ENCODE measurements at places on chromosomes 1 and 21.

DNA sequence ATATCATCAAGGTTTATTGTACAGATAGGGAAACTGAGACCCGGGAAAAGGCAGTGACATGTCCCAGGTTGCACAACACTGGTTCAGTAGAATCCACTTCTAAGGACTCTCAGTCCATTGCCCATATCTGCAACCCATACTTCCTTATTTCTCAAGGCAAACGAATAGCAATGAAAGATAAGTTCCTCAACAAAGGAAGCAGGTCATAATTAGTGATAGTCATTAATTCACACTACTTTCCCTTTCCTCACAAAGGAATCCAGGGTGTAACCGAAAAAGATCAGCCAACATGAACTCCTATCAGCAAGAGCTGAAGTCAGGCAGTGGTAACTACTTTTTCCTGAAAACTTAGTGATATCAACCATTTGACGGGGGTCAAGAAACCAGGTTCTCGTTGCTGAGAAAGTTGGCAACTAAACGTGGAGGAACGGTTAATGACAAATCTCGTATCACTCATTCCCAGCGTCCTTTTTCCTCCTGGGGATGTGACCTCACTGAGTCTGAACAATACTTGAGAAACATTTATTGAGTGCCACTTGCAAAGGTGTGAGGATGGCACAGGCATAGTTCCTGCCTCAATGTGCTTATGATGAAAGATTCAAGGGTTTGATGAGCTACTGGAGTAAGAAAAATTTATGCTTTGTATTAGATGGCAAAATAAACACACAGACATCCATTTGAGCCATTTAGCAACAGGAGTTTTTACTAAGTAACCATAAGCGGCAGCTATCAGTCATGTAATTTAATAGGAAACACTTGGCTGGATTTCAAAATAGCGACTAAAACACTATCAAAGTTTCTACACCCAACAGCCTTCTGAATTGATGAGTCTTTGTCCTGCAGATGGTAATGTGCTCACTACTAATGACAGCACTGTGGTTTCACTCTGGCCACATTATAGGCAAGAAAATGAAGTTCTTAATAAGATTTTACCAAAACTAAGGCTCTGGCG, 82.3 kb downstream of the PLPP3 start:
- no peak for DNase-seq

DNA sequence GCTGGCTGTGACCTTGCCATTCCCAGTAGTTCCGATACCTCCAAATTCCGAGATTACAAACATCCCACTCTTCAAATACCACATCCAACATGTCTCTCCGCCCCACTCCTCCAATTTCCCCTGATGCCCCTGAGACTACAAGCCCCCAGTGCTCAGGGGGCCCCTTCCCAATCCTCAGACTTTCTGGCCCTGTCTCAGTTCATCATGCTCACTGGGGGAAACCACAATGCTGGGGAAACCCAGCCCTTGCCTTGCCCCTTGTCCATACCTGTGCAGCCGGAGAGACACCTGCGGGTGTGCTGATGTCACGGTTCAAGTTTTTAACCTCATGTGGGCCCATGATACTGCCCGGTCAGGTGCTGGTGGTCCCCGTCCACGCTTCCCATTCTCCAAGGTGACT, 226.6 kb downstream of the CAMTA1 start:
- no peak for DNase-seq

DNA sequence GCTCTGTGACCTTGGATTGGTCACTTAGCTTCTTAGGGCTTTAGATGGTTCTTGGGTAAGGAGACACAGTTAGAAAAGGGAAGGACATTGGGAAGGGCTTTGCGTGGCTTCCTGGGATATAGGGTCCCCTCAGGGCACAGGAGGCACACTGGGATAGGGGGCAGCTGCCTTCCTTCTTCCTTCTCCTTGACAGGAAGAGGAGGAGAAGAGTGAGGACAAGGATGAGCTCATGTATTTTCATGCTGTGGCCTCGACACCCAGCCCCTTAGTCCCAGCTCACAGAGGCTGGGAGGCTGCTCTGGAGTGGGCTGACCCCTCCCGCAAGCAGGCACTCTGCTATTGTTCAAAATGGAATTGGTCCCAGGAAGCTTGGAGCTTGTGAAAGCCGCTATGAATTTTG, 45.7 kb upstream of the POU3F1 start:
- no peak for DNase-seq

GRCh38 chr1:224513787-224514209, 79.2 kb upstream of the WDR26 start:
- DNase-seq, result peak; percentile 79

DNA sequence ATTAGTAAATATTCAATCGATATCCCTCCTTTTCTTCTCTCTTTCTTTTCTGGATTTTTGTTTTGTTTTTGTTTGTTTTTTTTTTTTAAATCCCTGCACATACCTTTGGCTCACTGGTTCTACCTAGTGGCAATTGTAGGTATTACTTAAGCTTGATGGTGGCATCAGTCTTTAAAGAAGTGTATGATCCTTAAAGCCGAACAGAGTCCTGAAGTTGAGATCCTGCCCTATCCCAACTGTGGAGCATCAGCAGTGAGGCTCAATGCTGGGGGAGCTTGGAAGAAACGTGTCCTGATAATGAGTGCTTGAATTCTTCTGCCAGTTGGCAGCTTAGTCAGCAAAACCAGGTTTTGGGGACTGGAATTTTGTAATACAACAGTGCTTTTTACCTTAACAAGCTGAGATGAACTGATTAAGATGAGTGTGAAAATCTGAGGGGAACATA, 60.8 kb downstream of the FASLG start:
- peak; percentile 64 for DNase-seq

DNA sequence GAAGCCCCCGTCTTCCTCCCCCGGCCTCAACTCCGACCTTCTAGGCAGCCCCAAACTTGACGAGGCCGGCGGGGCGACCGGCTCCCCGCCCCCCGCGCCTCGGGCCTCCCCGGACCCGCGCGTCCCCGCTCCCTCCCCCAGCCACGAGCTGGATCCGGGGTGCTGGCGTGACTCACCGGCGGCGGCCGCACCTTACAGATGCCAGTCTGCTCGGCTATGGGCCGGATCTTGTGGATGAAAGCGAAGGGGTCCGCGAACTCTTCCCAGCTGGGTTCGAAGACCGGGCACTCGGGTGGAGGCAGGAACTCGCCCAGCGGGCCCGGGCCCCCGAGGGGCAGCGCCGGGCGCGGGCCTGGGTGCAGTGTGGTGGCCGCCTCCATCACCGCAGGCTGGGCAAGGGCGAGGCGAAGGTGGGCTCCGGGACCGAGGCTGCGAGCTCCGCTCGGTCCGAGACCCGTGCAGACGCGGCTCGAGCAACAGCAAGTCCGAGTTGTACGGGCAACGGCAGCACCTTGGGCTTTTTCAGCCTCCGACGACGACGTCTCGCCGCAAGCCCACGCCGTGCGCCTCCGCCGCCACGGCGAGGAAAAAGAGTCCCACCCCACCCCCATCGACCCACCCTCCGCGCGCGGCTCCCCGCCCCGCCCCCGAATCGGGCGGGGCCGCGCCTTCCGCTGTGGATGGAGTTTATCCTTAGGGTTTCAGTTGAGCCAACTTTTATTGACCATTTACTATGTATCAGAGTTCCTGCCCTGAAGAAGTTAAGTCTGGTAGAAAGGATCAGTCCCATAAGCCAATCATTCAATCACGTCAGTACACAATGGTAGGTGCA, at the start of gene KDM5B:
KDM5B (minus strand) TSS at position 496 of the 832 bp plus-strand sequence; CDS start at position 380, 116 bp downstream.
- peak; percentile 78 for DNase-seq

DNA sequence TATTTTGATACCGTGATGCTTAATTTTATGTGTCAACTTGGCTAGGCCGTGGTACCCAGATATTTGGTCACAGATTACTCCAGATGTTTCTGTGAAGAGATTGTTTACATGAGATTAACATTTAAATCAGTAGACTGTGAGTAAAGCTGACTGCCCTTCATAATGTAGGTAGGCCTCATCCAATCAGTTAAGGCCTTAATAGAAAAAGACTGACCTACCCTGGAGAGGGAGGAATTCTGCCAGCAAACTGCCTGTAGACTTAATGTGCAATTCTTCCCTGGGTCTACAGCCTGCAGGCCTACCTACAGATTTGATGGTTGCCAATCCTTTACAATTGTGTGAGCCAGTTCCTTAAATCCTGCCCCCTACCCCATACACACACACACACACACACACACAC, 4.3 kb downstream of the SETSIP start:
- no peak for DNase-seq

DNA sequence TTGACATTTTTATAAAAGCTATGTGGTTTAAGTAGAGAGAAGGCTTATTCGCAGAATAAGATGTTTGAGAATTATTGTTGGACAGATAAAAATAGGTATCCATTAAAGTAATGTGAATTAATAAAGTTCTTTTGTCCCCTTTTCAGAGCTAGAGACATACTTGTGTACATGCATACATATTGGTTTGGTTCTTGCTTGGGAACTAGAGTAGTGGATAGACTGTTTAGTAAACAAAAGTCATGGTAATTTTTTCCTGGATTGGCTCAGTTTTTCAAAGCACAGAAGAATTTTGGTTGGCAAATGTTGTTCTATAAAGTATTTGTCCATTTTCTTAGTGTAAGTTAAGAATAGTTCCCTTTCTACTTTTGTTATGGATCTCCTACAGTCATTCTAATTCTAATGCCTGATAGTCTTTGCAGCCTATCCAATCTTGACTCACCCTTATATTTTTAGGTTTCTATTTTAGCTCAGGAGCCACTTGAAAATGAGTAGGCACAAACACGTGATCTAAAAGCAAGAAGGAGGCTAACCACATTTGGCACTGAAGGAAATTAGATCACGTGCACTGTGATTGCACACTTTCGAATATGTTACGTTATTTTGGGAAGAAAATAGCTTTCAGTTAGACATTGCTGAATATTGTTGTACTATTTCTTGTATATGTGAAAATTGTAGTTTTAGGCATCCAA, 47.0 kb downstream of the RABGAP1L start:
- no peak for DNase-seq

DNA sequence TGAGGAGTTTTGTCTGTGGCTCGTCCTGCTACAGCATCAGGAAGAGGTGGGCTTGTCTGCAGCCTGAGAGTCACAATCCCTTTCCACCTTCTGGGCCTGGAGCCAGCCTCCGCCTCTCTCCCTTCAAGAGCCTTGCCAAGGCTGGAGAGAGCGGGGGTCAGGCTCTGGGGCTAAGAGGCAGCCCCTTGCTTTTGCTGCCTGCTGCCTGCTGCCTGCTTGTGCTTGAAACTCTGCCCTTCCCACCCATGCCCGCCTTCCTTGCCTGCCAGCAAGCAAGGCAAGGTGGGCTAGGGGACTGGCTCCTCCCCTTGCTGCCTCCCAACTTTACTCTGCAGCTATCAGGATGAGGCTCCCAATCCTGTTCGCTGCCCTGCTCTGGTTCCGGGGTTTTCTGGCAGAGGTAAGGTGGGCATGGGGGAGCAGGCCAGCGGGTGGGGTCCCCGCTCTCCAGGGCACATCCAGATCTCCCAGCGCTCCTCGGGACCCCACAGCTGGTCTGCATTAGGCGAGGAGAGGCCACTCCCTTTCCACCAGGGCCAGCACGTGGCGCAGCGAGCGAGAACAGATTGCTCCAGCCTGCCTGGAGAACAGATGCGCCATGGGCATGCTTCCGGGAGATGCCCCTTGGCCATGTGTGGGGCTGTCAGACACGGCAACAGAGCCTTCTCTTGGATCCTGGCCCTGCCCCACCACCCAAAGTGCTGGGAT, 7.5 kb upstream of the PTPN7 start:
- no peak for DNase-seq

GRCh38 chr1:183769956-183770815, 34.7 kb upstream of the RGL1 start:
- no peak for DNase-seq

- DNase-seq, result no peak
Observed at GRCh38 chr21:33843216-33843615, 72.4 kb downstream of the ATP5PO start.

DNA sequence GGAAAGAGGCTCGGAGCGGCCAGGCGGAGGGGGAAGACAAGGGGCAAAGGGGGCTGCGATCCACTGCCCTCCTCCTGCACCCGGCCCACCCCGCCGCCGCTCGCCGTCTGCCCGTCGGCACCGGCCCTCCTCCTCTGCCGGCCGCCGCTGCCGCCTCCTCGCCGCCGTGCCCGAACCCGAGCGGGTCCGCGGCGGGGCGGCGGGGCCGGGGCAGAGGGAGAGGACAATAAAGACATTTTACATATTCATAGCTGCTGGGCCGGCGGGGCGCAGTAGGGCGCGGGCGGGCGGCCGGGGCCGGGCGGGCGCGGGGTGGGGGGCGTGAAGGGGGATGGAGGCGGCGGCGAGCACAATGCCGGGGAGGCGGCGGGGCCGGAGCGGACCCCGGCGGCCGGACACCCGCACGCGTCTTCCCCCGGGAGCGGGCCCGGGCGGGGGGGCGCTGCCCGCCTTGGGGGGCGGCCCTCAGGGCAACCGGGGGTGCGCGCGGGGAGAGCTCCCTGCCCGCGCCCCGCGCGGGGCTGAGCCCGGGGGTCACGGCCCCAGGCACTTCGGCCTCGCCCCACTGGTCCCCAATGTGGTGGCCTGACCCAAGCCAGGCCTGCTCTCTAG, 546 bp downstream of the POU2F1 start:
- no peak for DNase-seq

DNA sequence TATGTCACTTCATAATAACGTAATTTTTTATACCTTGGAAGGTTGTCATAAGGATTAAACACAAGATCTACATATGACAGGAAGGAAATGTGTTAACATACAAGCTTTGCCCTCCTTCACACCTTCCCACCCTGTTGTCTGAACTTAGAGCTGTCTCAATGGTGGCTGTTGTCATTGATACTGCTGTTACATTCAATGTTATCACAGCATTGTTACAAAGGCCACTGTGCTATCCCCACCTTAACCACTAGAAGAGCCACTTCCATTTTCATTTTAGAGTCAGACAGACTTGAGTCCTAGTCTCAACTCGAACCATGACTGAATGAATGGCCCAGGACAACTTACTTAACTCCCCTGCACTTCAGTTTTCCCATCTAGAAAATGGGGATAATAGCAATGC, 31.2 kb downstream of the TAS1R2 start:
- DNase-seq, result no peak

All from astrocyte of the spinal cord (primary cell).